ENCODE measurements at places on chromosomes 5 and 9.
A peak's percentile ranks its signal among the peaks of the same experiment; 100 is the strongest.

GRCh38 chr9:21782205-21782604 lies 20.2 kb upstream of the MTAP start:
- DNase-seq: no peak

- DNase-seq: no peak
Observed at GRCh38 chr9:128193469-128194096, 2.2 kb upstream of the CIZ1 start.

GRCh38 chr9:89477811-89478630 lies 19.9 kb downstream of the SEMA4D start:
- no peak for DNase-seq

- DNase-seq: no peak
Observed at GRCh38 chr9:121316378-121316777, 48.4 kb downstream of the GSN start.

DNA sequence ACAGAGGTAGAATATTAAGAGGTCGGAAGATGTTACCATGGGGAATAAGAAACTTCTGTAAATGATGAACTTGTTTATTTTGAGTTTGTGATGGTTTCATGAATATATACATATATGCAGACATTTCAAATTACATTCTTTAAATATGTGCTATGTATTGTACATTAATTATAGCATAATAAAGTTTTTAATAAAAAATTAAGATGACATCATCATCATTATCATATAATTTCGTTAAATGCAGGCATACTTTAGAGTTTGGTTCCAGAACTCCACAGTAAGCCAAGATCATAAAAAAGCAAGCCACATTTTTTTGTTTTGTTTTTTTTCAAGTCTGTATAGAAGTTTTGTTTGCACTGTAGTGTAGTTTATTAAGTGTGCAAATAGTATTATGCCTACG lies 1403.5 kb downstream of the EFNA5 start:
- DNase-seq: no peak

- DNase-seq: no peak
Observed at GRCh38 chr9:21265421-21266189, 25.8 kb upstream of the IFNA14 start.

GRCh38 chr9:37464426-37465248 lies 613 bp downstream of the ZBTB5 start:
- DNase-seq: peak; percentile 90

DNA sequence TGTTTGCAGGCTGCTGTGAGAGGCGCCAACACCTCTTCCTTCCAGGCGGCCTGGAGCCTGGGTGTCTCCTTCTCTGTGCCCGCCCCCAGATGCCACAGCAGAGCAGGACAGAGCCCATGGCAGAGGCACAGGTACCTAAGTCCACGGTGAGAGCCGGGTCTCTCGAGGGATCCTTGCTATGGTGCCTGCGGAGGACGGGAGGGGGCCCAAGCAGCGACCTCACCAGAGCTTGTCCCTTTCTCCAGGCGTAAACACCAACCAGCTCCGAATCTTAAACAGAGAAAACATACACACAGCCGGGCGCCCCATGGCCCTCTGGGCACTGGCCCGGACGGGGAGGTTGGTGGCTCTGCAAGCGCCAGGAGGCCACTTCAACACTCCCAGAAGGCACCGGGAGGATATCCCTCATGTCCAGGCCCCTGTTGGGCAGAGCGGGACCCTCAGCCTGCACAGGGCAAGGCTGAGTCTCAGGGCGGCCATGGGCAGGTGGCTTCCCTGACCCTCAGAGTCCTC lies 11.8 kb downstream of the CCDC187 start:
- DNase-seq: no peak

GRCh38 chr5:8993031-8993430 lies 552.8 kb downstream of the SEMA5A start:
- DNase-seq: no peak

GRCh38 chr5:173056783-173057061 lies 570 bp downstream of the CREBRF start:
- DNase-seq: no peak

GRCh38 chr5:63500242-63500641 lies 462.0 kb downstream of the HTR1A start:
- DNase-seq: no peak

- no peak for DNase-seq
Observed at GRCh38 chr9:75855509-75855908, 35.0 kb upstream of the PCSK5 start.

DNA sequence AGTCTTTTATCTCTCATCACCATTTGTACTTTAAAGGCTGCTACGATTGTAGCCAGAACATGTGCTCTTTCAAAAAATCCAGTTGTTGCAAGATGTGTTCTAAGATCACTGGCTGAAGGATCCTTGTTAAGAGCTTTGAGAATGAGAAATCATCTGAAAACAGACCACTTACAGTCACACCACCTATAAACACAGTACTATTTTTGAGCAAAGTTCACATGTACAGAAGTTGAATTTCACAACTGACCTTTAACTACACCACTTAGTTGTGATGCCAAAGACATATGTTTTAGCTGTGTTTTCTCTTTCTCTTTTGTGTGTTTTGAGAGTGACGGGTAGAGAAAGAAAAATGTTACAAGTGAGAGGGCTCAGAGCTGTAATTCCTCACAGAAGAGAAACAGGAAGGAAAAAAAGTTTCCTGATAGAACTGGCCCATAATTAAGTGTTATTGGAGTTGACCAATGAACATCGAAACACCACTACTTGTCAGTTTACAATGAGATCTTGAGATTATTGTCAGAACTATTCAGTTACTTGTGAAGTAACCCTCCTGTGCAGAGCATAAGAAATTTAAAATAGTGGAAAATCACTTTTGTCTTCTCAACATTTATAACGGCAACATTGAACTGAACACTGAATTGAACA lies 245.4 kb downstream of the MLLT3 start:
- no peak for DNase-seq

GRCh38 chr5:140524003-140524402 lies 23.5 kb upstream of the EIF4EBP3 start:
- no peak for DNase-seq

DNA sequence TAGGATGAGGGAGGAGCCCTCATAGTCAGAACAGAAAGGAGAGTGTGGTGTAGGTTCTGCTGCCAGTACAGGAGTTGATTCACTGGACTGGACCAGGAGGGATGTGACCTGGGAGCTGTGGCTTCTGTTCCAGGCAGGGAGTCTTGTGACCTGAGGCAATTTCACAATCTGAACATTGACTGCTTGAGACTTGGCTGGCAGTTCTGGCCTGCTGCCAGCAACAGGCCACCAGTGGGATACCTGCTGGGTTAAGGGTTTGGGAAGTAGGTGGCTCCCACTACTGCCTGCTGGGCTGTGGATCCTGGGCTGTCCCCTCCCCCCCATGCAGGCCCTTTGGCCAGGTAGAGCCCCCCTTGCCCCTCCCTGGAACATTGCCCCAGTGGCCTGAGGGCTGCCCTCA lies 268.6 kb upstream of the ARRDC3 start:
- DNase-seq: no peak

GRCh38 chr9:81825846-81826516 lies 102.2 kb upstream of the SPATA31D4 start:
- DNase-seq: no peak

- no peak for DNase-seq
Observed at GRCh38 chr9:14214065-14214684, 99.8 kb downstream of the NFIB start.

DNA sequence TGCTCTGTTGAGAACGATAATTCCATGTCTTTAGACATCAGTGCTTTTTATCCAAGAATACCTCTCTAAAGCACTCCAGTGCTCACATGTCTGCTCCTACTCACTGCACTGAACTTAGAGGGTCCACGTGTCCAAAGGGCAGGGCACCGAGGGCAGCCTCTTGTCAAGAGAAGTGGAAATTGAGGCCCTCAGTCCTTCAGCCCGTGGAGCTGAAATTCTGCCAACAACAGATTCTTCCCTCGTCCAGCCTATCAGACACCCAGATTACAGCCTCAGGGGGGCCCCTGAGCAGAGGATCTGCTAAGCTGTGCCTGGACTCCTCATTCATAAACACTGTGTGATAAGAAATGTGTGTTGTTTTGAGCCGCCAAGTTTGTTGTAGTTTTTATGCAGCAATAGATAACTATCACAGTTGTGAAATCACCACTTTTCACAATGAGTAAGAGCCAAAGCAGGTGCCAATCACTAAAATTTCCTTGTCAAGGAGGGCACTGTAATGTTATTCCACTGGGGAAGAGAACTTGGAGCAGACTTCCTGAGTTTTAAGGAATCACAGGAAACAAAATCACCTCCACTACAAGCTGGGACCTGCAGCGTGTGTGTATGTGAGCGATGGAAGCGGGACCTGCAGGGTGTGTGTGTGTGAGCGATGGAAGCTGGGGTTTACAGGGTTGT lies 58.8 kb upstream of the IGFBPL1 start:
- DNase-seq: no peak

DNA sequence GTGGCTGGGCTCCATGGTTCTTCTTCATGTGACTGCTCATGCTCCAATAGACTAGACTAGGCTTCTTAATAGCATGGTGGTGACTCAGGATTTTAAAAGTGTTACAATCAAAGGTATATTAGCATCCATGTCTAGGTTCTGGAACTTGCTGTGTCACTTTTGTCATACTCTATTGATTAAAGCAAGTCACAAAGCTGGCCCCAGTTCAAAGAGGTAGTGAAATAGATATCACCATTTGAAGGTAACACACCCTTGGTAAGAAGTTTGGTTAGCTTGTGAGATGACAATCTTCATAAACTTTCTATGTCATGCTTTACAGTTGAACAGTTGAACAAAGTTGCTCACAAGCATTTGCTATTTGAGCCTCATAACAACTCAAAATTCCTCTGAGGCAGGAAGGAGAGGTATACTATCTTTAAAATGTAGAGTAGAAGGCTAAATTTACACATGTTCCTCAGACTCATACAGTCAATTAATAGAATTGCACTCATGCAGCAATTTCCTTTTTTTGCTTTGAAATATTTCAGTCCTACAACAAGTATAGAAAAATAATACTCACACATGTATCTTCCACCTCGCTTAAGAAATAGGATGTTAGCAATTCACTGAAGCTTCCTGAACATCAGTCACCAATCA lies 56.8 kb upstream of the TMEM252 start:
- no peak for DNase-seq

DNA sequence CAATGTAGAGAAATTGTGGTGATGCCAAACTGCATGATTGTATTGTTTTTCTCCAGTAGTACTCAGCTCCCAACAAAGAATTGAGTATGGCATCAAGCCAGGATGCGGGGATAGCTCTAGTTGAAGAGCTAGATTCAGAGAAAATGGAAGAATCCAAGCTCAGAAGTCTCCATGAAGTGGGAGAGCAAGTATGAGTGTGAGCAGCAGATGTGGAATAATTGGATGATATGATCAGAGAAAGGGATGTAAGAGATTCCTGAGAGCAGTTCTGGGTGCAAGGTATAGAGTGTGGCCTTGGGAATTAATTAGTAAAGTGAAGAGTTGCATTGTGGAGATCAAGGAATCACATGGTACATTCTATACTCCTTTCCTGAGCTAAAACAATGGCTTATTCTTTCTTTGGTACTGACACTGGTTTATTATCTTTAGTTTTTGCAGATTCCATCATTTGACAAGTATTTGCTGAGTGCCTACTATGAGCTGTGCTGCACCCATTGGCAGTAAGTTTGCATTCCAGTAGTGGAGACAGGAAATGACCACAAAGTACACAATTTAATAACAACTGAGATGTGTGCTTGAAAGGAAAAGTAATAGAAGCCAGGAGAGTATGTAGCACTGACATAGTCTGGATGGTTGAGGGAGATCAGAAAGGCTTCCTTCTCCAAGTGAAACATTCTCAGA lies 177.1 kb downstream of the CPLANE1 start:
- no peak for DNase-seq

- DNase-seq: no peak
Observed at GRCh38 chr5:139757727-139758509, 37.7 kb upstream of the PSD2 start.

- no peak for DNase-seq
Observed at GRCh38 chr5:30725073-30725472, 468.4 kb upstream of the CDH6 start.

DNA sequence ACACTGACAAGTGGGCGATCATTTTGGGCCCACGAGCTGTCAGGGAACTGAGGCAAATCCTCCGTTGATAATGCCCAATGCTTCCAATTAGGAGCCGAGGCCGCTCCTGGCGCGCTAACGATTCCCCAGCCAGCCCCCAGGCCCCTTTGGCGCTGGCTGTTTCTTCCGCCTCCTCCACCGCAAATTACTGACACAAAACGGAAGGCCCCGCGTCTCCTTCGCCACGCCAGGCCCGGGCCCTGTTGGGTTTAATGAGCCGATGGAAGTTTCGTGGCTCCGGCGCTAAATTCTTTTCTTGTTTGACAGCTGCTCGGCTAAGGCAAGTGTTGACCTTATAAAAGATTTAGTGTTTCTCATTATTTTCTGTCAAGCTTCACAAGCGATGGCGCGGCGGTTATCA lies 25.7 kb upstream of the BARHL1 start:
- no peak for DNase-seq

- DNase-seq: no peak
Observed at GRCh38 chr5:10337107-10337506, 16.4 kb upstream of the MARCHF6 start.

- DNase-seq: no peak
Observed at GRCh38 chr5:57725658-57726504, 243.3 kb upstream of the ACTBL2 start.

GRCh38 chr5:58890265-58890664 lies 307.4 kb downstream of the RAB3C start:
- DNase-seq: no peak

GRCh38 chr5:142210864-142211412 lies 102.4 kb downstream of the NDFIP1 start:
- DNase-seq: no peak

DNA sequence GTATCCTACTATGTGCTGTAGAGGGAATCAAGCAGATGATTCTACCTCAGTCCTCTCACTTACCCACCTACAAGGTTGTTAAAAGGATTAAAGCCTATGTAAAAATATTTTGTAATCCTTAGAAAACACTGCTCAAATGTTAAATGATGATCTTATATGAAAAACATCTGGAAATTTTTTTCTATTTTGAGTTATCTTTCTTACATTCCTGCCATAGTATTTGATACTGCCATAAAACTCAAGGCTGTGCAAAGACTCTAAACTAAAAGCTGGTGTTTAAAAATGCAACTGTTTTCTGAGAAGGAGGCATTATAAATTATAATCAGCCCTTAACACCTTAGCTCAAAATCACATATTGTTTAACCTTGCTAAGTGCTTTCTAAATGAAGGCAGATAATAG lies 474.2 kb downstream of the PRELID2 start:
- DNase-seq: no peak

GRCh38 chr5:79229357-79230174 lies 6.4 kb upstream of the JMY start:
- no peak for DNase-seq

DNA sequence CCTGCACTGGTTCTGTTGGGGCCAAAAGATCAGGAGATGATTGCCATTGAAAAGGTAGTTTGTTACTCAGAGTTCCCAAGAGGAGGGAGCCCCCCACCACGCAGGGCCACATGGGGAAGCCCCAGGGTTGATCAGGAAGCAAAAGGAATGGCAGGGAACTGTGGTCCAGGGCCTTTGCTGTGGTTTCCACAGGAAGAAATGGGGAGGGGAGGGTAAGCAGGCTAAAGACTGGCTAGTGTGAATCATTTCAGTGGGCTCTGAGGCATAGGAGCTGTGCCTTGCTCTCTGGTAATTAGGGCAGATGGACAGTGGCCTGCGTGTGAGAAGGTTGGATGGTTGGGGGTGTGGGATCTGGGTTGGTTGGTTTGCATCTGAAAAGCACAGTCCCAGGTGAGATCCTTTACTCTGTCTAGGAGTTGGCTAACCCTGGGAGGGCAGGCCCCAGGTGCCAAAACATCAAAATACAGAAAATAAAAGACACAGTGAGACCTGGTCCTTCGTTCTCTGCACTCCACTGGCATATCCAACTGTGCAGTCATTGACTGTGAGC lies 66.1 kb downstream of the PTPDC1 start:
- no peak for DNase-seq

All from activated naive CD4-positive, alpha-beta T cell (primary cell).